ENCODE measurements at places on chromosomes 6 and 20. TPM values are rescaled to one million over a fixed set of nuclear protein-coding genes. Genes with fewer than 3 reads are reported as not detected.
A peak's percentile ranks its signal among the peaks of the same experiment; 100 is the strongest.

DNA sequence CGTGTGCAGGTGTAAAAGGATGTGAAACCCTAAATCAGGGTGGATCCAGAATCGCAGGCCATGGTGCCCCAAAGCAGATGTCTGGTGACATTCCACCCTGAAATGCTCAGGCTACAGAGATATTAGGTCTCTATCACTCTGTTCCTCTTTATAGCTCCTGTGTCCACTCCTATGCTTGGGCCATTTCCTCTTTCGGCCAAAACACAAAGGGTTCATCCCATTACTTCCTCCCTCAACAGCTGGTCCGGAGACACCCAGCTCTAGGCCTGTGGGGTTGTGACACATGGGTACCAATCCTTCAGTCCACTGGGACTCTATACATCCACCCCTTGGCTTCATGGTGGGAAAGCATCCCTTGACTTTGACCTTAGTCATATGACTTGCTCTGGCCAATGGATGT is 1.7 kb upstream of the SIGLEC1 start:
- no peak overlapping the region for H3K4me3 ChIP-seq
- no peaks in the 10 kb centered on the region for H3K4me1 ChIP-seq
- no peaks in the 10 kb centered on the region for H3K36me3 ChIP-seq
- no peak overlapping the region for H3K27ac ChIP-seq

DNA sequence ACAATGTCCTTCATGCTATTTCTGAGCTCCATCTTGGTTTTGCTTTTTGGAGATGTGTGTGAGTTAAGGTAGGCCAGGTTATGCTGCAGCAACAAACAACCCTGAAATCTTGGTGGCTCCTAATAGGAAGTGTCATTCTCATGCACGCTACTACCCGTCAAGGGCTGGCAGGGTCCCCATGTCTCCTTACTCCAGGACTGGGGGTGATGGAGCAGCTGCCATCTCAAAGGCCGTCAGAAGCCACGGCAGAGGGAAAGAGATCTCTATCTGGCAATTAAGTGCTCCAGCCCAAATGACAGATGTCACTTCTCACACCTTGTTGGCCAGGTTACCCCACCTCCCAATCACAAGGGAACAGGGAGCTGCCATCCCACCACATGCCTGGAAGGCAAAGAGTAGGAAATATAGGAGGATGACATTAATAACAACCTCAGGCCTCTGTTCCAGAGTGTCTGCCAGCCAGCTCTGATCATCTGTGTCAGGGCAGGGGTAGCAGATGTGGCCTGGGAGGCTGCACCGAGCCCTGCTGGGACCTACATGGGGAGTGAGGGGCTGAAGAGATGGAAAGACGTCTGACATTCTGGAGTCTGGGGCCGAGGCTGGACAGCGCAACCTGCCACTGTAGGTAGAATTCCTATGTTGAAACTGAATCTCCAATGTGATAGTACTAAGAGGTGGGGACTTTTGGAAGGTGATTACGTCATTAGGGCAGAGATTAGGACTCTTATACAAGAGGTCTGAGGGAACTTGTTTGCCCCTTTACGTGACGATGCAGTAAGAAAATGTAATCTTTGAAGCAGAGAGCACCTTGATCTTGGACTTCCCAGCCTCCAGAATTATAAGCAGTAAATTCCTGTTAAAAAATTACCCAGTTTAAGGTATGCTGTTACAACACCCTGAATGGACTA is 4.8 kb upstream of the SDCBP2 start:
- H3K36me3 ChIP-seq: peaks cover 18% of the 10 kb centered on the region
- no peak for DNase-seq
- H3K4me1 ChIP-seq: peaks cover 52% of the 10 kb centered on the region
- H3K27me3 ChIP-seq: no peaks in the 10 kb centered on the region
- H3K27ac ChIP-seq: no peak overlapping the region

GRCh38 chr20:7010527-7010926 is 243.0 kb downstream of the BMP2 start:
- H3K27ac ChIP-seq: no peak overlapping the region
- no peak for DNase-seq
- no peaks in the 10 kb centered on the region for H3K36me3 ChIP-seq
- no peaks in the 10 kb centered on the region for H3K27me3 ChIP-seq
- no peaks in the 10 kb centered on the region for H3K4me1 ChIP-seq
- no peak overlapping the region for H3K4me3 ChIP-seq

DNA sequence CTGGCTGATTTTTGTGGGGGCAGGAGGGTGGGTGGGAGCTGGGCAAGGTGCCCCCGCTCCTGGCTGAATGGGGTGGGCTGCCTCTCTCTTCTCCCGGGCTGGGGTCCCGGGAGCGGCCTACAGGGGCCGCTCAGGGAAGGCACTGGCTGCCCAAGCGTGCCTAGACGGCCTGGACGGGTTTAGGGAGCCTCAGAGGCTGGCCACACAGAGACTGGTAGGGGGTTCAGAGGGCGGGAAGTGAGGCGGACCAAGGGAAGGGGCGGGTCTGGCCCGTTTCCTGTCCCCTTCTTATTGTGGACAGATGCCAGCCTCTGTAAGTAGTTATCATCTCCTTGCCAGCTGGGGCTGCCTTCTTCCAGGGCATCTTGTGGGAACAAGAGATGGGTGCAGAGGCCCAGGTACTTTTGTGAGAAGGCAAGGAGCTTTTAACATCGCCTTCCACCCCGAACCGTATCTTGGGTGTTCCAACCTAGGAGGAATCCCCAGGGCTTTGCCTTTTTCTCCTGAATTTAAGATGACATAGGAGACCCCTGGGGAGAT is 437 bp downstream of the CD40 start:
- H3K27ac ChIP-seq: no peak overlapping the region
- H3K27me3 ChIP-seq: peaks cover 15% of the 10 kb centered on the region
- H3K4me3 ChIP-seq: peak overlapping the region; percentile 90
- H3K36me3 ChIP-seq: peaks cover 2% of the 10 kb centered on the region

- no peak overlapping the region for H3K4me3 ChIP-seq
- no peaks in the 10 kb centered on the region for H3K36me3 ChIP-seq
- no peaks in the 10 kb centered on the region for H3K4me1 ChIP-seq
- no peak for DNase-seq
Measured at GRCh38 chr20:15292405-15292804, 955.0 kb upstream of the FLRT3 start.

DNA sequence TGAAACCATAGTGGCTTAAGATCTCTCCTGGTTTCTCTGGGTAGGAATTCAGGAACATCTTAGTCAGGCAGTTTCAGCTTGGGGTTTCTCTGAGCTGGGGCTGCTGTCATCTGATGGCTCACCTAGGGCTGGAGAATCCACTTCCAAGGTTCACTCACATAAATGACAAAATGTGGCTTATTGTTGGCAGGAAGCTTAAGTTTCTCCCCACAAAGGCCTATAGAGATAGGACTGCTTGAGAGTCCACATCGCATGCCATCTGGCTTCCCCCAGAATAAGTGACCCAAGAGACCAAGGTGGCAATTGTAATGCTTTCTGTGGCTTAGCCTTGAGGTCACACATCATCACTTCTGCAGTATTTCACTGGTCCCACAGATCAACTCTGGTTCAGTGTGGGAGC is 131.4 kb downstream of the EDN1 start:
- H3K27me3 ChIP-seq: peaks cover 2% of the 10 kb centered on the region
- H3K27ac ChIP-seq: no peak overlapping the region
- no peak for DNase-seq
- H3K36me3 ChIP-seq: no peaks in the 10 kb centered on the region

DNA sequence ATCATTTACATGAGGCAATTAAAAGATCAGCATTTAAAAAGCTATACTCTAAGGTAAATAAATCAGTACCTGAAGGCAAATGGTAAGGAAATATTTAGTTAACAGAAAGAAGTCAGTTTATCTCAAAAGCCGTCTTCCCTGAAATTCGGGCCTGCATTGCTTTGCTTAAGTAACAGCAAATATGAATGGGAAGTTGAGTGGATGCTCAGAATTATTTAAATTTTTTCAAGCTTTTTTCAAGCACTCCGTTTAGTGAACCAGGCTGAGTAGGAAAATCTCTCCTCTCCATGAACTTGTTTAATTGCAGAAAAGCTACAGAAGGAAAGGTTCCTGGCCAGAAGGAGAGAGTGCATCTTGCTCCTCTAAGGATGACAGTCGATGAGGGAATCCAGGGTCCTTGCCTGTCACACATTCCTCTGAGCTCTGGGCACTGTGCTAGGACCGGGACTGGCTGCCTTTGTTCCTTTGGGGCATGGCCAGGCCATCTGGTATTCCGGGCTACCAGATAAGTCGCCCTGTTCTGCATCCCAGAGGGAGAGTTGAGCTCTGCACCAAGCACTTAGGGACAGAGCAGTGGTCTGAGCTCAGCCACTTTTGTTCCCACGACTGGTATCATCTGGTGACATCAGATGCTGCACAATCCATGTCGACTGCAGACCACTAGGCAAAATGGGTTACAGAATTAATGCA is 77.6 kb downstream of the RIN2 start:
- H3K36me3 ChIP-seq: no peaks in the 10 kb centered on the region
- H3K27ac ChIP-seq: no peak overlapping the region
- DNase-seq: no peak
- peaks cover 10% of the 10 kb centered on the region for H3K27me3 ChIP-seq

- H3K27ac ChIP-seq: no peak within 1 kb of the TSS
- peaks cover 57% of the 10 kb centered on the region for H3K27me3 ChIP-seq
- H3K4me1 ChIP-seq: peaks cover 17% of the 10 kb centered on the region
- H3K4me3 ChIP-seq: no peak within 1 kb of the TSS
Measured at GRCh38 chr6:150025201-150025917, at the start of gene RAET1L. TSS of gene RAET1L (minus strand) at chr6:150025532. CDS start at chr6:150025471, 61 bp downstream.

CTCFL gene
- not detected for total RNA-seq

GDAP1L1 gene
- total RNA-seq: 0.89 TPM

POM121L2 gene
- not detected for total RNA-seq

FAM83B gene
- not detected for total RNA-seq
